ENCODE measurements at places on chromosomes 7 and 10.

DNA sequence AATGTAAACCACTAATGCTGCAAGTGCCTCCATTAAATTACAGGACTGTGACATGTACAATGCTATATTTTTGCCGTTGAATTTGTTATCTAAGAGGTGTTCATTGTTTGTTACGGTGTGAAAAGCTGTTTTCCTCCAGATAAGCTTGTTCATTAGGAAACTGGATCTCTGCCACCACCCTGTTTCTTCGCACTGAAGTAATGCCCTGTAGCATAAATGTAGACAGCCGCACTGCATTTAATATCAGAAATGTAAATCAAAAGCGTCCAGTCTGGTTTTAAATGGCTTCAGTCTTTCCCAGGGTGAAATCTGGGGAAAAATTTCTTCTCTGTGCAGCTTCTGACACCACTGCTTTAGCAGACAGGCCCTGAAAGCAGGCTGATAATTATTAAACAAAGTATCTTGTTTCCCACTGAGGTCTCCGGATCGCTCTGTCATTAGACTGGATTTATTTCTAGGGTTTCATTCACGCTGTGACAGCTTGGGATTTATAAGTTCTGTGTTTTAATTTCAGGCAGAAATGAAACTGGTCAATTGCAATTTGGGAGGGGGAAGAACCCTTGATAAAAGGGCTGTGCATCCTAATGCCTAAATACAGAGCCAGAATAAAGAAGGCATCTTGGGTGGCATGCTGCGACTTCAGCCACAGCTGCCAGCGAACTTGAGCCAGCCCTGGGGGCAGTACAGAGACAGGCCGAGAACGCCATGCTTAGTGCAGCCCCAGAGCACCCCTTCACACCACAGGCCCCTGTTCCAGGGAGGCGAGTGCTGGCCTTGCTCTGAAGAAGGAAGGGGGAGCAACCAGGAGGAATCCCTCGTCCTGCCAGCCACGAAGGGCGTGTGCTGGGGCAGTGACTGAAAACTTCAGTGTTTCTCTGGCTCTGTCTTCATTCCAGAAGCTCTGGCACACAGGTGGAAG is 547.7 kb upstream of the GALNT17 start:
- no peaks in the 10 kb centered on the region for H3K36me3 ChIP-seq
- H3K4me3 ChIP-seq = no peak overlapping the region
- no peak for DNase-seq
- H3K4me1 ChIP-seq = peaks cover 16% of the 10 kb centered on the region
- no peaks in the 10 kb centered on the region for H3K27me3 ChIP-seq
- H3K27ac ChIP-seq = no peak overlapping the region

DNA sequence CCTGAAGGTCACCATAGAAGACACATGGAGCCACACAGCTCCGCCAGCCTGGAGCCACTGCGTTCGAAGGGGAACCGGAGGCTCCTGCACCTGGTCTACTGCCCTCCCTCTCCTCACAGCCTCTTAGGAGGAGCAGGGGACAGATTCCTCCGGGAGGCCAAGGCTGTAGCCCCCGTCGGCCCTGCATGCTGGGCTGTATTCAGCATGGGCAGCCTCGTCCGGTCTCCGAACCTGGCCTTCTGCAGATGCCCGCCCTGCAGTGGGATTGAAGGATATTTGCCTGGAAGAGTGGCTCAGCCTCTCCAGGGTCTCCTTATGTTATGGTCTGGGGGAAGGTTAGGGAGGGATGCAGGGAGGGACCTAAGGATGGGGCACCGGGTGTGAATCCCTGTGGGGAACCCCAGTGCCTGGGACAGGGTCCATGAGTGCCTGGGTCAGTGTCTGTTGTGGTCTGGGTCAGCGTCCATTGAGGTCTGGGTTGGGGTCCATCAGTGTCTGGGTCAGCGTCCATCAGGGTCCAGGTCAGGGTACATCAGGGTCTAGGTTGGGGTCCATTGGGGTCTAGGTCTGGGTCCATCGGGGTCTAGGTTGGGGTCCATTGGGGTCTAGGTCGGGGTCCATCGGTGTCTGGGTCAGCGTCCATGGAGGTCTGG is 13.0 kb upstream of the SCART1 start:
- H3K36me3 ChIP-seq = no peaks in the 10 kb centered on the region
- no peak overlapping the region for H3K4me3 ChIP-seq
- no peak for DNase-seq

DNA sequence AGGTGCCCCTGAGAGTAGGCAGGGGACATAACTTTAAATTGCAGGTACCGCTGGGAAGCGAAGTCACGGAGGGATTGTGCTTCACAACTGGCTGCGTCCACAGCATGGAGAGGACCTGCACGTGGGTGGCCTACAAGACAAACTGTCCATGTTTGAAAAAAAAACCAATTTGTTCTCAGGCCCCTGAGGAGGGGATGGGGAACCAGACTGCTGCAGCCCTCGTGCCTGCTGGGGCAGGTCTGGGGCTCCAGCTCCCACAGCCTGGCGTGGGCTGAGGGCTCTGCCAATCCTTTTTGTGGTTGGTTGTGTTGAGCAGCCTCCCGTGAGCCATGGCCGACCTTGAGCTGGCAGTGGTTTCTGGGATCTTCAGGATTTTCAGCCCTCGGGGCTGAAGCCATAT is 9.7 kb downstream of the SFRP5 start:
- no peak overlapping the region for H3K27ac ChIP-seq
- DNase-seq = no peak
- peaks cover 10% of the 10 kb centered on the region for H3K36me3 ChIP-seq

- no peak for DNase-seq
- H3K27me3 ChIP-seq = no peaks in the 10 kb centered on the region
- no peak overlapping the region for H3K27ac ChIP-seq
- no peak overlapping the region for H3K4me3 ChIP-seq
Measured at GRCh38 chr10:600876-601659, 88.4 kb downstream of the DIP2C start.

GRCh38 chr10:28211759-28212158 is 91.1 kb downstream of the MPP7 start:
- H3K4me1 ChIP-seq = peaks cover 37% of the 10 kb centered on the region
- DNase-seq = no peak
- no peaks in the 10 kb centered on the region for H3K27me3 ChIP-seq
- no peak overlapping the region for H3K4me3 ChIP-seq
- H3K27ac ChIP-seq = no peak overlapping the region

DNA sequence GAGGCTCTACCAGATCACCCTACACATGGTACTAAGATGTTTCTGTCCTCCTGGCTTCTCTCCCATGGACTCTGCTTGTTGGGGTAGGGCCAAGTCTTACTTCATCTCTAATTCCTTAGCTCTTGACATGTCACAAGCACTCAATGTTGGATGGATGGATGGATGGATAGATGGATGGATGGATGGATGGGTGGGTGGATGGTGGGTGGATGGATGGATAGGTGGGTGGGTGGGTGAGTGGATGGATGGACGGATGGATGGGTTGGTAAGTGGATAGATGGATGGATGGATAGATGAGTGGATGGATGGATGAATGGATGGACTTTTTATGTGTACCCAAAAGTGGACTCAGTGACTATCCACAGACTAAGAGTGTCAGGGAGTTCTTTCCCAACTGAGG is 28.5 kb downstream of the HSPA12A start:
- no peaks in the 10 kb centered on the region for H3K27me3 ChIP-seq
- no peaks in the 10 kb centered on the region for H3K36me3 ChIP-seq
- H3K4me3 ChIP-seq = no peak overlapping the region
- DNase-seq = no peak
